Left cardiac atrium (tissue), 4 donors: ENCODE measurements at places on chromosomes 11 and 22. TPM values are rescaled to one million over a fixed set of nuclear protein-coding genes. Genes with fewer than 3 reads are reported as not detected.

DNA sequence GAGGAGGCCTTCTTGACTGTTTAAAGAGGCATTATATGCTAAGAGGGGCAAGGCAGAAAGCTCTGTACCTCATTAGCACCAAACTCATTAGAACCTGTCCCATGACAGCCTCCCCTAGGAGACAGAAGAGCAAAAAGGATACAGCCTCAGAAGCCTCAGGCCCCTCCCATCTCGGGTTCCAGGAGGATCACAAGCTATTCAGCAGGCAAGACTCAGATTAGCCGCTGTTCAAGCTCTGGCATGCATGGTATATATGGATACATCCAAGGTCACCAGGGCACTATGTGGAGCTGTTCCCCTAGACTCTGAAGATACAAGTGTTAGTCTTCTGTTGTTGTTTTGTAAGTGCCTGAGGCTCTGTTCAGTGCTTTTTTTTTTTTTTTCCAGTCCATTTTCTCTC lies 32.1 kb downstream of the ATXN10 start:
- DNase-seq: no peak

DNA sequence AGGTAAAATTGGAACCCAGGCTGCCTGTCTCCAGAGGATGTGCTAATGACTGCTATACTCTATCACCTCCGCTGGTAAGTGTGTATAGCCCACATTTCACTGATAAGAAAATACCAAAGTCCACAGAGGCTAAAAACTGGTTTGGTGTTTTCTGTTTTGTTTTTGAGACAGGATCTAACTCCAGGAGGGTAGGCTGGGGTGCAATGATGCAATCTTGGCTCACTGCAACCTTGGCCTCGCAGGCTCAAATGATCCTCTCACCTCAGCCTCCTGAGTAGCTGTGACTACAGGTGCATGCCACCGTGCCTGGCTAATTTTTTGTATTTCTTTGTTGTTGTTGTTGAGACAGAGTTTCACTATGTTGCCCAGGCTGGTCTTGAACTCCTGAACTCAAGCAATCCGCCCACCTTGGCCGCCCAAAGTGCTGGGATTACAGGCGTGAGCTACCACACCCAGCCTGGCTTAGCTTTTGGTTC lies 409.8 kb downstream of the LARGE1 start:
- DNase-seq: no peak

GRCh38 chr11:7089328-7090251 lies 792 bp downstream of the RBMXL2 start:
- DNase-seq: no peak

DNA sequence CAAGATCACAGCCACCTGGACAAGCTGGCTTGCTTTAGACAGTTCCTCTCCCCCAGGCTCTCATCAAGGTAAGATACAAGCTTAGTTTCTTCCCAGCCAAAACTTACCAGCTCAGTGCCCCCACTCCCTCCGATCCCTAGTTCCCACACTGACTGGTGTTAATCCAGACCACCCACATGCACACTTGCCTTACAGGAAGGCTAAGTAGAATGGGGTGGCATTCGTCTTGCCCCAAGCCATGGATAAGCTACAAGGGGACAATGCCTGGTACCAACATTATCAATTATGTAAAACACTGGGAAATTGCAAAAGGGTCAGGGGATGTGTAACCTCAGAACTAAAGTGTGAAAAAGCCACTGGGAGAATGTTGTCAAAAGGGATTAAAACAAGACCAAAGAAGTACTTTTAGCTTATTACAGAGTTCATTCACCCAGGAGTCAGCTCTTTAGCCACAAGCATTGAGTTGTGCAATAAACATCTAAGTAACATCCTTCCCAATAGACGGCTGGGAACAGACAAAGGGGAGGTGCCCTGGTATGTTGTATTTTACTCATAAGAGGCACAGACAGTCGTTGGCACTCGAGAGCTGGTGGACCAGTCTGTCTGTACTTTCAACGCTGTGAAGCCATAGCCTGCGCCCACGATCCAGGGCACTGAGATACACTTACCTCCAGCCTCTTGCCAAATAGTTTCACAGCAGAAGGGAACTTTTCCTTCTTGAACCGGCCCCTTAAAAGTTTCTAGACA lies 1.1 kb downstream of the DHCR7 start:
- no peak for DNase-seq

DNA sequence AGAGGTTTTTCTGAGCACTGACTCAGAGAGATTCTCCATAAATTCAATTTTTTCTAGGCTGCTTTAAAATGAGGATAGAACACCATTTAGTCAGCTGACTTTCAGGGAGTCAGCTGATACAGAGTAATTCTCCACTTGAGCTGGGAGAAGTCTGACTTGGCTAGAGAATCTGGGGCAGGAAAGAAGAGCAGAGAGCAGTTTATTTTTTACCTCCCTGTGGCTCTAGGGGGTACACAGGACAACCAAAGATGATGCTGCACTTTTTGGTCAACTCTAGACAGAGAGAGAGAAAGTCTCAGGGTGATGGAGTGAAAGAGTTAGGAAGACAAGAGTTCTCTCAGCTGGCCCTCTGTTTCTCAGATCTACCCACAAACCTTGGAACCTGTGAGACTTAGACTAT lies 67.3 kb upstream of the EED start:
- no peak for DNase-seq

DNA sequence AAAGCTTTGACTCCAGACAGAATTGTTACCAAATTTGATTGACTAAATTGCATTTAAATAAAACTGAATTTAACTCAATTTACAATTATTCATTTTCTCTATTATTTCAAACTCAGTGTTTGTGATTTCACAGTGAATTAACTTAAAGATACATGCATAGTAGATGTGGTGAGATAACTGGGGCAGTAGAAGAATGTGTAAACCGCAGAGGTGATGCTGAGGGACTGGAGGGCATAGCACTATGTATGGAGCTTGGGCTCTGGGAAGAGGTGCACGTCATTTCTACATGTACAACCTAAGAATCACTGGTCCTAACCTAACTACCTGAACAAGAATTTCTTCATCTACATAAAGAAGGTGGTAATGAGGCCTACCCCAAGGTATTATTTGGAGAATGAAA lies 13.7 kb downstream of the OR5B17 start:
- no peak for DNase-seq

DNA sequence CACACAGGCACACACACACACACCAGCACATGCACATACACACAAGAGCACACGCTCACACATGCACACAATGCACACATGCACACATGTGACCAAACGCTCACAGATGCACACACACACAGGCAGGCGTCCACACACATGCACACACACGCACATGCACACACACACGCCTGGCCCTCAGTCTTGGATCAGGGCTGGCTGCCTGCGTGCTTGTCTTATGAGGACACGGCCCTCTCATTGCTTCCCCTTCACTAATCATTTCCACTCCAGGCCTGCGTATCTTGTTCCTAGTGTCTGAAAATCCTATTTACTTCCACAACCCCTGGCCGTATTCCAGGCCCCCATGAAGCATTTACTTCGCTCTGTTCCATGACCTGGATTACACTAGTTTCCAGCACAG lies 740.5 kb downstream of the BRD1 start:
- DNase-seq: peak; percentile 61

DNA sequence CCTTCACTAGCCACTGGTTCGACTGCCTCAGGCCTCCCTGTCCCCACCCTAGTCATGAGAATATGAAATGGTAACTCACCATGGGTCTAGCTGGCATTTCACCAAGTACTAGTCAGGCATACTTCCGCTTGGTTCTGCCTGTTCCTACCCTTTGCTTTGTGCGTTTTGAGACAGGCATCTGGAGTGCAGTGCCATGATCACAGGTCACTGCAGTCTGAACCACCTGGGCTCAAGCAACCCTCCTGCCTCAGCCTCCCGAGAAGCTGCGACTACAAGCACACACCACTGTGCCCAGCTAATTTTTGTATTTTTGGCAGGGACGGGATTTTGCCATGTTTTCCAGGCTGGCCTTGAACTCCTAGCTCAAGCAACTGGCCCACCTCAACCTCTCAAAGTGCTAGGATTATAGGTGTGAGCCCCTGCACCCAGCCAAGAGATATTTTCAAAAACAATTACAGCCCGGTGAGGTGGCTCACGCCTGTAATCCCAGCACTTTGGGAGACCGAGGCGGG lies 14.1 kb downstream of the HRAS start:
- DNase-seq: no peak

DNA sequence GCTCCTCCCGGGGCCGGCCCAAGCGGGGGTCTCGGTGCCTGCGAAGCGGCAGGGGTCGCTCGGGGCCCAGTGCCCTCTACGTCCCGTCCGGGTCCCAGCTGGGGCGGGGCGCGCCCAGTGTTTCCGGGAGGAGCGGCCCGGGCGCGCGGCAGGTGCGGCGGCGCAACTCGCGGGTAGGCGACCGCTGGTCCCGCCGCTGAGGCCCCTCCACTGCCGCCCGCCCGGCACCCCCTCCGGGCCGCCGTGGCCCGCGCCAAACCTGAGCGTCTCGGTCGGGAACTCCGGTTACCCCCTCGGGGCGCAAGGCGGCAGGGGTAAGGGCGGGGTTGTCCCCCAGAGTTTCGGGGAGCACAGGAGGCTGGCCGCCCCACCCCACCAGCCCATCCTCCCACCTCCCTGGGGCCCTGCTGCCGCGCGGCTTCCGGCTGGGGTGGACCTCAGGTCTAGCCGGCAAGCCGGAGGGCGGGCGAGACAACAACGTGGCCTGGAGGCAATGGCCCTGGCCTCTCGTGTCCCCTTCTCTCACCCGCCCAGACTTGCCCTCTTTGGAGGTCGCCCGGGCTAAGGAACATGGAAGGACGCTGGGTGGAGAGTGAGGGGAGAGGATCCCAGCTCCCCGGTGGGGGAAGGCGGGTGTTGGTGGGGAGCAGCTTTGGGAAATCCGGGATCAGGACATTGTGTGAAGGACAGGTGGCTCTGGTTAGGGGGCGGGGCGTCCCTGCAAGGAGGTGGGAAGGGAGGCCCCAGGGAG lies 398 bp upstream of the CRACR2B start:
- no peak for DNase-seq

DNA sequence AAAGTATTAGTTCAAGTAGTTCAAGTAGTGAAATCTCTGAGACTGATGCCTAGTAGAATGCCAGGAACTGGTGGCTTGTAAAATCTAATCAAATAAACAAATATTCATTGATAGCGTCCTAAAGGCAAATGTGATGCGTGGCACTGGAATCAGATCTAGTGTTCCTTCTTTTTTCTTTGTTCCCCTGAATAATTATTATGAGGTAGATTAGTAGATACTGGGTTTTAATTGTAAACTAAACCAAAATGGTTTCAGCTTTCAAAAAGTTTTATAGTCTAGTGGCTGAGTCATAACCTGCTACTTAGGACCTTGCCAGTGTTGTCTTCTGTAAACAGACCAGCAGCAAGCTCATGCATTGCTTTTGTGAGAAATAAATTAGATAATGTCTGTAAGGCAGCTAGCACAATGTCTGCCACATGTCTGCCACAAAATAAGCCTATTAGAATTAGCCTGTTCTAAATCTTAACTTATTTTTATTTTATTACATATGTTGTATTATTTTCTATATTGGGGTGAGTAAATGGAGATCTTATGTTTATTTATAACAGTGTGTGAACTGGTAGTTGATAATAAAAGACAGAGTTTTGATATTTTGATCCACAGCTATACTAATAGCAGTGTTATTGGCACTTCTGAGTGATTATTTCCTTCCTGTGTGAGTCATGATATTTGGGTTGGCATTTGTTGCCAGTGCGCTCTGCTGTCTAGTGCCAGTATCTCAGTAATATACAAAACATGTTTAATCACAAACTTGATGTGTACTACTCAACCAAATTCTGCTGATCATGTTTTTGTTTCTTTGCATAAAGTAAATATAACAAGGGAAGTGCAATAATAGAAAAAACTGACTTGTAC lies 135.7 kb downstream of the TMEM135 start:
- no peak for DNase-seq

DNA sequence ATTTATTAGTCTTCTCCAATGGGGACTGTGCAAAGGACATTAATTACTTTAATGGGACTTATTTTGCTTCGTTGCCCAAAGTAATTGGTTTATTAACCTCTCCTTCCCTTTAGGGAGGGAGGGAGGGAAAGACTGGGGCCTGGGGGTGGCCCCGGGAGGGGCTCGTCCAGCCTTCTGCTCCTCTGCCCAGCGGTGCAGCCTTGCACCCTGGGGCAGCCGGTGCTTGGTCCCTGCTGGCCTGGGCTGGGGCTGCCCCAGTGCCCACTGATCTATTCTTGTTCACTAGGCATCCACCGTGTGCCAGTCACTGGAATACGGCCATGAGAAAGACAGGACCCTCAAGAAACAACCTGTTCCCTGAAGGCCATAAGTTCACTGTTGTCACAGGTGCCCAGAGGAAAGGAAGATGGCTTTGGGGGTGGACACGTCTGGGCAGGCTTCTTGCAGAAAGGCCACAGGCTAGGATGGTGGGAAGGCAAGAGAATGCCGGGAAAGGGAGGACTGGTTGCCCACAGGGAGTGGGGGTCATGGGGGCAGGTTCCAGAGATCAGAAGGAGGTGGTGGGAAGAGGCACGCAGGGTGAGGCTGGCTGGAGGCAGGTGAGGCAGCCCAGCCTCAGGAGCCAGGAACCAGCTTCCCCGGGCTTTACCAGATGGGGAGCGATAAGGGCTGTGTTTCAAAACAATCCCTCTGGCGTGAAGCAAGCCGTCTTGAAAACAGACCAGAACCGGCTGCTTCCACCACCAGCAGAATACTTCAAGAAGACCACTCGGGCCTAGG lies 47.6 kb upstream of the KCNQ1OT1 start:
- DNase-seq: no peak

- peak; percentile 13 for DNase-seq
Observed at GRCh38 chr11:12258451-12258850, 118.9 kb upstream of the PARVA start.

DNA sequence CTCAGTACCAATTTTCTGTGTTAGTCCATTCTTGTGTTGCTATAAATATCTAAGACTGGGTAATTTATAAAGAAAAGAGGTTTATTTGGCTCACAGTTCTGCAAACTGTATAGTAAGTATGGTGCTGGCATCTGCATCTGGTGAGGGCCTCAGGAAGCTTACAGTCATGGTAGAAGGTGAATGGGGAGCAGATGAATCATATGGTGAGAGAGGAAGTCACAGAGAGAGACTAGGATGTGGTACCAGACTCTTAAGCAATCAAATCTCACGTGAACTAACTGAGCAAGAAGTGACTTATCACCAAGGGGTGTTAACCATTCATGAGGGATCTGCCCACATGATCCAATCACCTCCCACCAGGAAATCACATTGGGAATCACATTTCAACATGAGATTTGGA lies 60.8 kb upstream of the ZBED5 start:
- DNase-seq: no peak

- DNase-seq: no peak
Observed at GRCh38 chr11:59866397-59866796, at the start of gene TCN1. Gene TCN1, minus strand, starts transcription at chr11:59866487. Its CDS starts 17 bp downstream, at chr11:59866470.

The IGF2 gene
- 114 TPM for total RNA-seq

The HSPB2 gene
- 49.6 TPM for total RNA-seq

The CRYBA4 gene
- total RNA-seq: not detected

The MYRF gene
- total RNA-seq: 5.0 TPM

The ESAM gene
- 67.2 TPM for total RNA-seq

The MFRP gene
- not detected for total RNA-seq

The GRK2 gene
- total RNA-seq: 51.6 TPM

The CHADL gene
- total RNA-seq: 14.4 TPM

The UBQLNL gene
- 0.16 TPM for total RNA-seq
